ENCODE measurements at places on chromosomes 11 and 22.

- no peak for DNase-seq
Observed at GRCh38 chr11:5234381-5234834, at the start of gene HBD. HBD (minus strand) TSS chr11:5234483; CDS start chr11:5234433, 50 bp downstream.

GRCh38 chr22:17866621-17867020, 92.4 kb upstream of the BID start:
- no peak for DNase-seq

DNA sequence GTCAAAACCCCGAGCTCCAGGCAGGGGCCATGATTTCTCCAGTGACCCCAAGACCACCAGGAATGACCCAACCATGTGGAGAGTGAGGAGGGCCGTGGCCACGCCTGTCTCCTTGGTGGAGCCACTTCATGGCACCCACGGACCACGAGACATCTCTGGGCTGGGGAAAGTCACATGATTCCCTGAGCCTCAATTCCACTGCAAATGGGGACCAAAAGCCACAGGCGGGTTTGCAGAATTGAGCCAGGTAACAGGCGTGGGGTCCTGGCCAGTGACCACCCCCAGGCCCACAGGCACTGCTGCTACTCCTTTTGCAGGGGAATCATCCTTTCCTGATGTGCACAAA, 178.9 kb downstream of the CTTN start:
- DNase-seq = no peak

DNA sequence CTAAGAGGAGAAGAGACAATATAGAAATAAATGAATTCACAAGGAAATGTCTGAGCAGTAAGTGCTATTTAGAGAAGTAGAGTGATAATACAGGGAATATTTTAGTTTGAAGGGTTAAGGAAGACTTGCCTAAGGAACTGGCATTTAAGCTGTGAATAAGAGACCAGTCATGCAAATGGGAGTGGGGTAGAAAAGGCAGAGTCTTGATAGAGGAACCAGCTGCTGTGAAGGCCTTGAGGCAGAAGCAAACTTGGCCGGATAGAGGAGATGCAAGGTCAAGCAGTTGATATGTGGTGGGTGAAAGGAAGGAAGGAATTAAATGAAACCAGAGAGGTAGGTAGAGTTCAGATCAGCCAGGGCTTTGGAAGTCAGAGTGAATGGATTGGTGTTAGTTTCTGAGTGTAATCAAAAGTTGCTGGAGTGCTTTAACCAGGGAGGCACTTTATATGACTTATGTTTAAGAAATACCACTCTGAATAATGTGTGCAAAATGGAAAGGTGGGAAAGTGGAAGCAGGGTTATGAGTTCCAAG, 198.4 kb upstream of the SESN3 start:
- no peak for DNase-seq

GRCh38 chr11:44421090-44421675, 111.2 kb upstream of the ALX4 start:
- no peak for DNase-seq

DNA sequence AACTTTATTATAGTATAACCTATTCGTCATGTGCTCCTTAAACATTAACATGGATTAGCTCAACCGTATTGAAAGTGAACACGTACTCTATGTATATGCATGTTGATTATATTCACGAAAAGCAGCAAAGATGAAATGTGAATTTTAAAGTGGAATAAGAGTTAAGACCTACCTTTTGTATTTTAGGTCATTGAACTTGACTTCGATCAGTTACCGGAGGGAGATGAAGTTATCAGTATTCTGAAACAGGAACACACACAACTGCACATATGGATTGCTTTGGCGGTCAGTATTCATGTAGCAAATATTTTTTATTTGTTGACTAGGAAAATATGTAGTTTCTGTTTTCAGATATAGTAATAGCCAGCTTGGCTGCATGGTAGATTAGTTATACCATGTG, 1.4 kb downstream of the CTR9 start:
- no peak for DNase-seq

DNA sequence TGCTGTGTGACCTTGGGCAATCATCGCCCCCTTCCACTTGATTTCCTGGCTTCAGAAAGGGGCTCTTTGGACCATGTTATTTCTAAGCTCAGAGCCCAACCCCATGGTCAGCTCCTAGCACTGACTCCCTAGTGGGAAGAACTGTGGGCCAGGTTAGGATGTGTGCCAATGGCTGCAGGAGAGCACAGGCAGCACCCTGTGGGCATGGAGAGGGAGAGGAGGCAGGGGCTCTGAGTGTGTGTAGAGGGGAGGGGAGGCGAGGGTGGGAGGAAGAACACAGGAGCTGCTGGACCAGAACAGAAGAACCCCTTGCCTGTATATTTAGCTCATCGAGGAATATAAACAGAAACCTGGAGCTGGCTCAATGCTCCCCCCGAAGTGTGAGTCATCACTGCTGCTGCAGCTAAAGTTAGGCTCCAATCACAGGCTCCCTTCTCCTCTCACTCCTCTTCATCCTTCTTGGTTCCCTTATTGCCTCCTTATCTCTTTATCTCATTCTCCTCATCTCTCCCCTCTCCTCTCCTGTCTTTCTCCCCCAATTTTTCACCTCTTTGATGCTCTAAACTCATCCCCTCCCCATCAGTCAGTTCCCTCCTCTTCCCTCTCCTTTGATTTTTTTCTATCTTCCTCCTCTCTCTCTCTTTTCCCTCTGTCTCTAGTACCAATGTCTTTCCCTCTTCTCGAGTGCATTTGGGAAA, 14.5 kb upstream of the RPS19BP1 start:
- DNase-seq = no peak

GRCh38 chr11:124801636-124802312, 1.6 kb upstream of the MSANTD2 start:
- no peak for DNase-seq

GRCh38 chr11:73200256-73200655, 17.8 kb upstream of the P2RY2 start:
- DNase-seq = no peak

DNA sequence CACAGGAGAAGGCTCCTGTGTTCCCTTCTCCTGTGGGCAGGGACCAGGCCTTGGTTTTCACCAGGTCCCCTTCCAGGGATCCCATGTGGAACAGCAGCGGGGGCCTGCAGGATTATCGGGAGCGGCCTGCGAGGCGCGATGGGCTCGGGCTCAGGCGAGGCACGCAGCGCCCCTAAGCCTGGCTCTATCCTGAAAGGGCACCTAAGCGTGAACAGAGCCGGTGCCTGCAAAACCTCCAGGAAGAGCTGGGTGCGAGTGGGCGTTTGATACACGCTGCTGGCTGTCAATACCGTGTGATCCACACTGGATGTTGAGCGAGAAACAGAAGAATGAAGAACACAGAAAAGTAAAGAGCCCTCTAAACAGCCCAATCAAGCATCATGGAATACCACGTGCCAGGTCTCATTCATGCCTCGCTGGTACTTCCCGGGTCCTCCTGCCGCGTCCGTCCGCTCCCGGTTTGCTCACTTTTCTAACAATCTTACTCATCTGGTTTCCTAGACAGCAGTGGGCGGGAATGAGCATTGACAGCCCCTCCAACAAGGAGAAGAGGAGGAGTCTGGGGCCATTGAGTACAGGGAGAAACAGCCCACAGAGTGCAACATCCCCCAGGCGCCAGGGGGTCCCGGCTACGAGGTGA, 12.5 kb downstream of the OSBPL5 start:
- DNase-seq = no peak

DNA sequence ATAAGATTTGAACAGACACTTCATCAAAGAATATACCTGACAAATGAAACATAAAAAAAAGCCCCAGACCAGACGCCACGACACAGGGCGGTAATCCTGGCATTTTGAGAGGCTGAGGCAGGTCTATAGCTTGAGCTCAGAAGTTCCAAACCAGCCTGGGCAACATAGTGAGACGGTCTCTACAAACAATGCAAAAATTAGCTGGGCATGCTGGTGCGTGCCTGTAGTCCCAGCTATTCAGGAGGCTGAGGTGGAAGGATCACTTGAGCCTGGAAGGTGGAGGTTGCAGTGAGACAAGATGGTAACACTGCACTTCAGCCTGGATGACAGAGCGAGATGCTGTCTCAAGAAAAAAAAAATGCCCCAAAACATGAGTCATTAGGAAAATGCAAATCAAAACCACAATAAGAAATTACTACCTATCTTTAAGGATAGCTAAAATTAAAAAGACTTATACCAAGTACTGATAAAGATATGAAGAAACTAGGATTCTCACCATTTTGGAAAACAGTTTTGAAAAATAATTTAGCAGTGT, 91.7 kb upstream of the GRAMD1B start:
- no peak for DNase-seq

- DNase-seq = no peak
Observed at GRCh38 chr11:24844406-24844805, 347.6 kb downstream of the LUZP2 start.

DNA sequence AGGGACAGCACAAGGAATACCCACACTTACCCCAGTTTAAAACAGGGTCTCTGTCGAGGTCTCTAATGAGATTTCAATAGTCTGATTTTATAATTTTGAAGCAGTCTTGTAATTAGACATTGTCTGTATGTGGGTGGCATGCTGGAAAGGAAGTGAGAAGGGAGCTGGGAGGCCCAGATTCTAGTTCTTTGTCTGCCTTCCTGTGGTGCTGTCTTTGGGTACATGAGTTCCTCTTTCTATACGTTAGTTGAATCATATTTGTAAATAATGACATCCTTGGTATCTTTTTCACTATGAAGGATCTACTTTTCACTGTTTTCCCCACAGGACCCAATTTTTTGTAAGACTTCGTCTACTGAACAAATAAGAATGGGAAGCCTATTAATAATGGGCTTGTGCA, 42.0 kb upstream of the TENM4 start:
- DNase-seq = no peak

DNA sequence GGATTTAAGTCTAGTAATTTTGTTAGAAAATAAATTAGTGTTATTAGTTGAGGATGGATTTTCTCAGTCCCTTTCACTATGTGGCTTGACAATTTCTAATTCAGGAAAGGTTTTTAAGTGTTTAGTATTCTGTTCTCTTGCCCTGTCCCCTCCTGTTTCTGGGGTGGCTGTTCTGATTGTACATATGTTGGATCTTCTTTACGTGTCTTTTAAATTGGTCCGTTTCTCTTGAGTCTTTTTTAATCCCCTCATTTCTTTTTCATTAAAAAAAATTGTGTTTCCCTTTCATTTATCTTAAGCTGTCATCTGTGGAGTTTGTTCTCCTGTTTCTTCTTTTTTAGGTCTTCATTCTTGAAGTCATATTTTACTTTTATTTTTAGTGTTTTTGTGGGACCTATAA, 12.5 kb downstream of the ZBED4 start:
- no peak for DNase-seq

DNA sequence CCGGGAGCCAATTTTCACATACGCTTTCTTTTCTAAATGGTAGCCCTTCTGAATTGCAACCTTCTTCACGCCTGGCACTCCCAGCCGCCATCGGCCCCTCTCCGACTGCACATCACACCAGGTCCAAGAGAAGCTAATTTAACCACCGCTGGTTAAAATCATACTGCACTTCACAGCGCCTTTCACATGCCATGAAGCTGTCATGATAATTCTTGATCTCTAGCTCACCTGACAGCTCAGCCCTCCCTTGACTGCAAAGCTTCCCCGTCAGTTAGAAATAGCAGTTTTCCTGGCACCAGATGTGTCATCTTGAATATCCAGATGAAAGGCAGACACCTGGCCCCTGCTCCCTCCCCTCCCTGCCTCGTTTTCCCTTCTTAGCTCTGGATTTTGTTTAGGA, 101.4 kb downstream of the ARL14EP start:
- DNase-seq = no peak

- DNase-seq = no peak
Observed at GRCh38 chr11:119996556-119996955, 141.4 kb downstream of the TRIM29 start.

DNA sequence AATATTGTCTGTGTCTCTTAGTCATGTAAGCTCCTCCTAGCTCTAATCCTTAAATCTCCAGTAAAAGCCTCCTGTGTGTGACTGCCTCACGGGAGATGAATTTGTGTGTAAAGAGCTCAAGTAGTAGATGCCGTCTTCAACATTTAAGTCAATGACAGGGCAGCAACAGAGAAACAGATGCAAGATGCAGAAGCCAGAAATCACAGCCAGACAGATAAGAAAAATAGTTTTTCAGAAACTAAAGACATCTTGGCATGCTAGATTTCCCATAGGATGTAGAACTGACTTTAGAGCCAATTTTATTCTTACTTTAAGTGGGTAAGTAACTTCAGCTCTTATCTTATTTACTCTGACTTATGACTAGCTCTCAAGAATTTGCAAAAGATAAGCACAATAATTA, 652.8 kb downstream of the KCNA4 start:
- DNase-seq = no peak

- DNase-seq = no peak
Observed at GRCh38 chr22:22098457-22099193, 116.0 kb upstream of the TOP3B start.

- DNase-seq = no peak
Observed at GRCh38 chr11:121337078-121337477, 44.5 kb downstream of the SC5D start.

DNA sequence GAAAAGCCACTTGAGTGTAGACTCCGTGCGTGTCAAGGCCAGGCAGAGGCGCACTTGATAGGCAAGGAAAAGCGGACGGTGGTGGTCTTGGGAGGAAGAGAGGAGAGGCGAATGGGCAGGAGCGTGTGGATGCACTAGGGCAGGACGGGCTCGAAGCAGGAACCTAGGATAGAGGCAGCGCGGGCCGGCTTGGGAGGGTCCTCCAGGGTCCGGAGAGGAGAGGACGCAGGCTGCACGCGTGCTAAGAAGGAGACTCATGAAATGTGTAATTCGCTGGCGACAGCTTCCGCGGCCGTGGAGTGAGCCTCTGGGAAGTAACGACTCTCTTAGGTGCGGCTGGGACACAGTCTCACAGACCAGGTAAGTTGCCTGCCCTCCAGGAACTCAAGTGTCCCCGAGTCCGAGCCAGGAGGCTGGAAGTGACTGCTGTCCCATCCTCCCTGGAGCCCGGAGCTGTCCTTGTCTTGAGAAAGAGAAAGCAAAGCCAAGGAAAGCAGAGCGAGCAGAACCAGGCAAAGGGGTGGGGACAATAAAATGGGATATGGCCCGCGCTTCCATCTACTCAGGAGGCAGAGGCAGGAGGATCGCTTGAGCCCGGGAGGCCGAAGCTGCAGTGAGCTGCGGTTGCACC, 874 bp upstream of the IL17RA start:
- DNase-seq = no peak

DNA sequence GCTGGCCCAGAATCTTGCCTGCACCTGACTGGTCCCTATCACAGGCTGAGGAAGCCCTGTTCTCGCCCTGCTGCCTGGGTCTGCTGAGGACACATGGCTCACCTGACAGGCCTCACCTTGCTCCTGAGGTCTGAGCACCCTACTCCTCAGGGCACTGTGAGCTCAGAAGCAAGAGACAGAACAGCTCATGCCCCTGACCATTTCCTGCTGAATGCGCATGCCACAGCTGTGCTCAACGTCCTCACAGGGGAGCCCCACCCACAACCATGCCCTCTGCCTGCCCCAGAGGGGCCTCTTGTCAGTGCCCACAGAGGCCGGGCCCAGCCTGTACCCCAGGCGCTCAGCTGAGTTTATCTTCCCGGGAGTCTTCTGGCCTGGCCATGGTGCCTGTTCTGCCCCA, 2.8 kb upstream of the TSPO start:
- DNase-seq = no peak

- no peak for DNase-seq
Observed at GRCh38 chr22:48228468-48228867, 1466.0 kb downstream of the TBC1D22A start.

- DNase-seq = no peak
Observed at GRCh38 chr22:29267462-29267857, 321 bp downstream of the RHBDD3 start.

GRCh38 chr22:32413719-32414118, 1.7 kb upstream of the RTCB start:
- DNase-seq = no peak

- DNase-seq = no peak
Observed at GRCh38 chr22:47691152-47691895, 928.9 kb downstream of the TBC1D22A start.

- no peak for DNase-seq
Observed at GRCh38 chr11:71418643-71419042, 29.6 kb downstream of the DHCR7 start.

Data from stimulated activated CD4-positive, alpha-beta T cell treated with anti-CD3 and anti-CD28 coated beads, Interleukin-1b, Interleukin-23, amount 100 ng/mL, for 1 hour (primary cell).